ENCODE measurements at places on chromosomes 5 and 9.

DNA sequence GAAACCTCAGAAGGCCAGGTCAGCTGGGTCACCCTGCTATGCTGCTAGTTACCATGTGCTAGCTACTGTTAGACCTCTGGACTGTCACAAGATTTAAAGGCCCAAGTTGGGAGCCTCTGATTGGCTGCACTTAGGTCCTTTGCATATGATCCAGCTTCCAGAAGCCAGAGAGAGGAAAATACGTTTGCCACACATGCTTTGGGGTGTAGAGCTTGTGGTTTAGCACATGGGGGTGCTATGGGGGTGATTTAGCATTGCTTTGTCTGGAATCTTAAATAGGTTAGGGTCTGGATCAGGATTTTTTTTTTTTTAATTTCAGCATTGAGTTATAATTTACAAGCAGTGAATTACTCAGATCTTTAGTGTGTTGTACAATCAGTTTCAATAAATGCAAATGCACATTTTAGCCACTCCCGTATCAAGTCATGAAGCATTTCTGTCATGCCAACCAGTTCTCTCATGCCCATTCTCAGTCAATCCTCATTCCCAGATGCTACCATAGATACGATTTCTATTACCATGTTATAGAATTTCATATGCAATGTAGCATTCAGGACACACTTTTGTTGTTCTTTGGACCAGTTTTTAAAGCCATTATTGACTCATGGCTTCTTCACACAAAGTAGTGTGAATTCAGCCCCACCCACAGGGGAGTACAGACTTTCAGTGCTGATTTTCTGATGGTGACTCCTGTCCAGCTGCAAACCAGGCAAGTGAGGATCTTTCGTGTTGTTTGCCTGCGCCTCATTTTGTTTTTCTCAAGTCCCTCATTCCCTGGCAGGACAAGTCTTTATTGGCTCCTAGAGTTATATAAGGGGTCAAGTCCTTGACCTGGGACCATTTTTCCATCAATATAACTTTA lies 250.4 kb downstream of the LRRC70 start:
- no peak for DNase-seq

- no peak for DNase-seq
Observed at GRCh38 chr5:142745268-142745667, 24.9 kb upstream of the ARHGAP26 start.

DNA sequence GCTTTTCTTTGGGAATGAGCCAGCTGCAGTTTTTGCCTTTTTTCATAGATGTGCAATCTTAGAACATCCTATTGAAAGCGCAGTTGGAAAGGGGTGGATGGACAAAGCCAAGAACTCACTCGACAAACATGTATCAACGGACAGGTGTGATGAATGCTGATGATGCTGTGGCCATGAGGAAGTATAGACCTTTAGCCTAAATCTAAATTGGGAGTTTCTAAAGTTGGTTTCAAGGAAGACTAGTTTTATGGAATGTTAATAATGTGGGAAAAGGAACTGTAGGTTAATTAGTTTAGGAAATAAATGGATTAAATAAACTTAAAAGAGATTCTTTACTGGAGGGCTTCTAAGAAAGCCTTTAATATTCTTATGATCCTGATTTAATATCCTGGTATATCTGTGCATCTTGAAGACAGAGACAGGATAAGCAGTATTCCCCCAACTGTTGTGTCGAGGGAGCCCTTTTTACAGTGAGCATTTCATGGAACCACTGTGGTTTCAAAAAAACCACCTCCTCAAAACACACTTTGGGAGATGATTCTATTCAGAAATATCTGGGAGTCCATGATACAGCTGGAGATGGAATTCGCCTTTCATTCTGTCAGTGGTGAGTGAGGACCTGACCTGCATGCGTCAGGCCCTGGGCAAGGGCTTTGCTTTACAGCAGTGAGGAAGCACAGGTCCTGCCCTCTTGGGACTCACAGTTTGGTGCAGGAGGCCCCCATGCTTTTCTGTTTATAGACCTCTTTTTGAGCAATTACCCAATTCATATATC lies 82.6 kb downstream of the AOPEP start:
- DNase-seq = no peak

- no peak for DNase-seq
Observed at GRCh38 chr5:173673295-173674101, 57.0 kb upstream of the BOD1 start.

DNA sequence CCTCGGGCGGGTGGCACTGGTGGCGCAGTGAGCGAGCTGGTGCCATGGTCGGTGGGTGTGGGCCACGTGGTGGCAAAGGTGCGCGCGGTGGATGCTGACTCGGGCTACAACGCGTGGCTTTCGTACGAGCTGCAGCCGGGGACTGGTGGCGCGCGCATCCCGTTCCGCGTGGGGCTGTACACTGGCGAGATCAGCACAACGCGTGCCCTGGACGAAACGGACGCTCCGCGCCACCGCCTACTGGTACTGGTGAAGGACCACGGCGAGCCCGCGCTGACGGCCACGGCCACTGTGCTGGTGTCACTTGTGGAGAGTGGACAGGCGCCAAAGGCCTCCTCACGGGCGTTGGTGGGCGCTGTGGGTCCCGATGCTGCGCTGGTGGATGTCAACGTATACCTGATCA lies 2.0 kb downstream of the PCDHA4 start:
- no peak for DNase-seq

- DNase-seq = no peak
Observed at GRCh38 chr5:9241479-9242305, 304.2 kb downstream of the SEMA5A start.

GRCh38 chr5:151855701-151856100 lies 69.0 kb downstream of the GLRA1 start:
- DNase-seq = no peak

DNA sequence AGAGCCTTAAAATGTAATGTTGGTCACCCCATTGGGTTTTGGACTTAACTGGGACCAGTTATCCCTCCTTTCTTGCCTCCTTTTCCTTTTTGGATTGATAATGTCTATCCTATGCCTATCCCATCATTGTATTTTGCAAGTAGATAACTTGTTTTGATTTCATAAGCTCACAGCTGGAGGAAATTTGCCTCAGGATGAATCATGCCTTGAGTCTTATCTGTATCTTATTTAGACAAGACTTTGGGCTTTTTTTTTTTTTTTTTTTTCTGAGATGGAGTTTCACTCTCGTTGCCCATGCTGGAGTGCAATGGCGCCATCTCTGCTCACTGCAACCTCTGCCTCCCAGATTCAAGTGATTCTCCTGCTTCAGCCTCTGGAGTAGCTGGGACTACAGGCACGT lies 443.3 kb downstream of the DNAH5 start:
- no peak for DNase-seq

Measured in MM.1S (cell line).